WERI-Rb-1 (cell line): ENCODE measurements at places on chromosomes 12 and 14.

DNA sequence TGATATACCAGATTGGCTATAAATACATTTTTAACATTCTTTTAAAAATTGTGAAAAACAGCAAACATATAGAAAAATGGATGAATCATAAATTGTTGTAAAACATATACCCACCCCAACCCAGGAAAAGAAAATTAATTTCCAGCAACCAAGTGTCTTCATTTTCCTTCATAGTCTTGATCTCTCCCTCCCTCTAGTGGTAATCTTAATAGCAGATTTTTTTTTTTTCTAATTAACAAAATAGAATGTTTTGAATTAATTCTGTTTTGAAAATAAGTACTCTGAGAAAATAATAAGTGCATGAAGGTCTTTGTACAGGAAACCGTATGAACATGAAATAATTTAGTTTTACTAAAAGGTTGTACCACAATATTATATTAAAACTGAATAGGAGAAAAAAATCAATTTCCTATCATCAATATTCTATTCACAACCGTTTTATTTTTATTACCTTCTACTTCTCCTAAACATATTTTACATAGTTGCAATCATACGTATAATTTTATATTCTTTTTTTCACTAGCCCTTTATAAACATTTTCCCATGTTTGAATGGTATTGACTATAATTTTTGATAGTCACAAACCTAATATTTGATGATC lies 7.0 kb downstream of the ETNK1 start:
- DNase-seq: no peak

DNA sequence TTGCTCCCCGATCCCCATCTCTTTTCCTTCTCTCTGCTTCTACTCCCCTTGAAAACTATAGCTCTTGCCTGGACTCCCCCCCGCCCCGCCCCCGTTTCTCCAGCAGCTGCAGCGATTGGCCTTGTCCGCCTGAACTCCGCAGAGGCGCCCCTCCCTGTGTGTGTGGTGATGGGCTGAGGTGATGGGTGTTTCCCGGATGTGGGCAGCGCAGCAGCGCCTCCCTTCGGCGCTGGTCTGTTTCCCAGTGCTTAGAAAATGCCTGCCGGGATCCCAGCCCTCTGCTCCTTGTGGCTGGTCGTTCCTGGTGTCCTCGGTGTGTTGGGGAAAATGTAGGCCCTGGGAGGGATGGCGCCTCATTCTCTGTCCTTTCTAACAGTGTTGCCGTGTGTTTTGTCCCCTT lies 43.3 kb downstream of the GALNT8 start:
- DNase-seq: peak; percentile 61

- DNase-seq: peak; percentile 58
These were observed 15.8 kb upstream of the DTX1 start for GRCh38 chr12:113040722-113041171.

DNA sequence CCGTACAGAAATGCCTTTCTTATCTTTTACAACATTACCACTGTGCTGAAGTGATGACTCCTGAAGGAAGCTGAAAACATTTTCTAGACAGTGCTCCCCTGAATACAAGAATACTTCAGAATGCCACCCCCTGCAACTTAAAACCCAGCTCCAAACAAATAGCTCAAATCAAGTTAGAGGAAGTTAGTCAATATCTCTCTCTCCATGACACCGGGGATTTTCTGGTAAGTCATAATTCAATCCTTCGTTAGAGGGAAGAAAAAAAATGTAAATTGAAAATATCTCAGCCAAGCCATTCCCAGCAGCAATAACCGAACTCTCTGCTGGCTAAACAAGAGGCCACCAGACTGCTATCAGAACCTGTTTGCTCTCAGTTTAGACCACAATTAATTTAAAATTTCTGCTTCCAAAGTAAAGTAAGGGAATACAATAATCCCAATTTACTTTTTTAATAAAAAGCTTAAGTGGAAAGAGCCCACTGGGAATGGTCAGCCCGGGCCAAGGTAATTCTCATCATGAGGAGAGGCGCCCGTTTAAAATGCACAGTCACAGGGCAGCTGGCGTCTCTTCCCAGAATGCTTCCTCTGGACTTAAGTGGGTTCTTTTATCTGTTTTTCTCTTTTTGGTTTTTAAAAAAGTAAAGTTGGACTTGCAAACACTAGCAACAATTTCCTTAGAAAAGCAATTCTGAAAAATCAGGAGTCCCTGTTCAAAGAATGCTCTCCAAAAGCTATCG lies 710.1 kb upstream of the STXBP6 start:
- no peak for DNase-seq

DNA sequence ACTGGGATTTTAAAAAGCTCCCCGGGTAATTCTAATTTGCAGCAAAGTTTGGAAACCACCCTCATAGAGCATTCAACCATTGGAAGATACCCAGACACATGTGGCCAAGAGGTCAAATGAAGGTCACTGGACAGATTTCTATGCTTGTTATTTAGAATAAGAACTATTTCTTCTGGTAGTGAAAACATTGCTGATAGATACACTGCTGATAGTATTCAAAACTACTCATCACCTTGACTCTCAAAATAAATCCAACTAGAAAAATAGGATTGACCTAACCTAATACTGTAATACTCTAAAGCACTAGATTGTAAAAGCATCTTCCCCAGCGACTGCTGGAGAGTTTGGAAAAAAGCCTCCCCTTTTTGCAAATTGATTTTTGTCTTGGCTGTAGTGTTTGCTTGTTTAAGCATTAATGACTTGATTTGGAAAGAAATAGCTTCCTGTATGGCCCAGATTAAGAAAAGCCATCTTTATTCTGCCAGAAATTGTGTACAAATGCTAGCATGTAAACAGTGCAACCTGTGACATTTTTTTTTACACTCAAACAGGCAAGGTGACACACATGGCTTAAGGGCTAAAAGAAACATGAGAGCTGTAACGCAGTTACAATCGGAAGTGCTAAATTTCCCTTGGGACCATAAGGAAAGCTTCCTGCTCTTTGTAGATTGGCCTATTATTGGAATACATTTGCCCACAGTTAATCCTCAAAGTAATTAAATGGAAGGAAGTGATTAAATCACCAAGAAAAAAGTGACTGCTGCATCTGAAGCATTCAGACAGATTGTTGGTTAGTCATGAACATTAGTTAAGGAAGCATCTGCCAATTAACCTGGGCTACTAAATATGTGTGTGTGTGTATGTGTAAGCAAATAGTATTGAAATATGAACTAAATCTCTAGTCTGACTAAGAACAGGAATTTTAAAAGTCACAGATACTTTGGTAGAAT lies 356.5 kb upstream of the ATP2B1 start:
- peak; percentile 45 for DNase-seq

DNA sequence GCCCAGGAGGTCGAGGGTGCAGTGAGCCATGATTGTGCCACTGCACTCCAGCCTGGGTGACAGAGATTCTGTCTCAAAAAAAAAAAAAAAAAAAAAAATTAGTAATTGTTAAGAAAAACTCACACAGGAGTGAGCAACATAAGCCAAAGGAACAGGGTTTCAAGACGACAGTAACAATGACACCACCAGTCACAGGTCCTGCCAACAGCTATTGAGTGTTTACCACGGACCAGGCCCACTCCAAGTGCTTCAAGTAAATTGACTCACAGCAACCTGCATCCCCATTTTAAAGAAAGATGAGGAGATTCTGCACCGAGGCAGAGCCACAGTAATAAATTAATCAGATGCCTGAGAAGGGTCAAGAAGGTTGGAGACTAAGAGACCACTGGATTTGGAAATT lies 194.5 kb downstream of the DPF3 start:
- DNase-seq: no peak

- DNase-seq: peak; percentile 85
These were observed 188.7 kb downstream of the TTC8 start for GRCh38 chr14:89013098-89013504.

GRCh38 chr12:105235281-105235731 lies 668 bp downstream of the APPL2 start:
- no peak for DNase-seq

GRCh38 chr12:3225154-3225795 lies 148.1 kb downstream of the TSPAN9 start:
- peak; percentile 81 for DNase-seq

GRCh38 chr12:123943816-123944215 lies 28.8 kb downstream of the CCDC92 start:
- no peak for DNase-seq

GRCh38 chr12:12267742-12268200 lies 927 bp upstream of the LRP6 start:
- peak; percentile 44 for DNase-seq

- DNase-seq: no peak
These were observed 38.2 kb downstream of the TRAFD1 start for GRCh38 chr12:112163471-112163991.

DNA sequence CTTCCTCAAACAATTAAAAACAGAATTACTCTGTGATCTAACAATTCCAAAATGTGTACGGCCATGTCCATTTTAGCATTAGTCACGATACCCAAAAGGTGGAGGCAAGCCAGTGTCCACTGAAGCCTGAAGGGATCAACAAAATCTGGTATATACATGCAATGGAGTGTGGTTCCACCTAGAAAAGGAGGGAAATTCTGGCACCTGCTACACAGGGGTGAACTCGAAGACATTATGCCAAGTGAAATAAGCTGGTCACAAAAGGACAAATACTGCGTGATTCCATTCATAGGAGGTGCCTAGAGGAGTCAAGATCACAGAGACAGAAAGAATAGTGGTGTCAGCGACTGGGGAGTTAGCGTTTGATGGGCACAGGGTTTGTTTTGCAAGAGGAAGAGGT lies 331.4 kb downstream of the MED13L start:
- no peak for DNase-seq

DNA sequence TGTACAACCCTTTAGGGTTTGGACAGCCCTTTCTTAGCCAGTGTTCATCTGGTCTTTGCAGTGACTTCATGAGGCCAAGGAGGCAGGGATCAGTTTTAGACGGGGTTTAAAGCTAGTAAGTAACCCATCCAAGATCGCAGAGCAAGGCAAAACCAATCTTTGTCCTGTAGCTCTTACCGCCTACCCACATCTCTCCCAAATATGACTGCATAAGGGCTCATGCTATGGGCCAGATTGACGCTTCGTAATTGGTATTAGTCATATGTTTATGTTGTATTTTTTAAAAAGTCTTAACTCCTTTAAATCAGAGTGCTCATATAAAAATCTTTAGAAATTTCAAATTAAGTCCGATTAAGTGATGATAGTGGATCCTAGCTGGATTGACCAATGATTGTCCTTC lies 3.7 kb upstream of the CLMN start:
- DNase-seq: no peak

GRCh38 chr14:24843494-24843893 lies 206.5 kb downstream of the STXBP6 start:
- no peak for DNase-seq

- DNase-seq: no peak
These were observed 39.0 kb downstream of the DCAF4 start for GRCh38 chr14:72965249-72965648.

DNA sequence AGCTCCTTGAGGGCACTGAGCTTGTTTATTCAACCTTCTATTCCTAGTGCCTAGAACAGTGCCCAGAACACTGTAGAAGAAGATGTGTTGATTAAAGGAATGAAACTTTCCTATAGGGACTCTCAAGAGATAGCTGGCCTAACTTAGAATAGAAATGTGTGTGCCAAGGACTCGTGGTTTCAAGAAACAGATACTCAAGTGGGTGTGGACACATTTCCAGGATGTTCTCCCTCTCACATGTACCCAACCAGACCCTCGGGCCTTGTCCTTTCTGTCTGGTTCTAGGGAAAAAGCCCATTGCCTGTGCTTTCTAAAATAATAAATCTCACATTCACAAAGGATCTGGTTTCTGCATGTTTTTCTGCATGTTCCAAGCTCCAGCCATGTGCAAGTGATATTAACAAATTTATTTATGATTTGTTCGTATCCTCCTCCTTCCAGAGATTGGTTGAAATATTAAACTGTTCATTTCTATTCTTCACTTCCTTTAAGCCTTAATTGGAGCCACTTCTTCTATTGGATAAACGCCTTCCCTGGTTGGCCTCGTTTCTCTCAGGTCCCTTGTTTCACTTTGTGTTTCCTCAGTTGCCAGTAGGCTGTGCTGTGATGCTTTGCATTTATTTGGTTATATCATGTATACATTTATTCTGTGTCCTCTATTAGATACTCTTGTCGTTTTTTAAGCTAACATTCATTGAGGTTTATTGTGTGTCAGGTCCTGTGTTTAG lies 89.8 kb downstream of the CRADD start:
- no peak for DNase-seq

GRCh38 chr12:47711448-47711847 lies 5.6 kb upstream of the RPAP3 start:
- DNase-seq: no peak

DNA sequence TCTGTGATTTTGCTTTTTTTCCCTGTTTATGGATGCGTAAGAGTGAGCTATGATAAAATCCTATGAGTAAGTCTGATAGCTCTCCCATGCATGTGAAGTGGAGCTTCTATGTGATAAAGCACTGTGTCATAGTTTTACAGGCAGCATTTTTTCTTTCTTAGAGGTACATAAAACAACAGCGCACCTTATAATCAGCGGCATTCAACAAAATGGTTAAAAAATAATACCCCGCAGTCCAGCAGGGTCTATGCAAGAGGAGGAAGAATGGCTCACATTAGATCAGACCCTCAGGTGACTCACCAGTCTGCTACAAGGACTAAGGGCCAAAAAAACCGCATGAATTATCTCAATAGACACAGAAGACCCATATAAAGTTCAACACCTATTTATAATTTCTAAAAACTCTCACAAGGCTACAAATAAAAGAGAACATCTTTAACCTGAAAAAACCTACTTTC lies 33.0 kb upstream of the TMEM179 start:
- no peak for DNase-seq

DNA sequence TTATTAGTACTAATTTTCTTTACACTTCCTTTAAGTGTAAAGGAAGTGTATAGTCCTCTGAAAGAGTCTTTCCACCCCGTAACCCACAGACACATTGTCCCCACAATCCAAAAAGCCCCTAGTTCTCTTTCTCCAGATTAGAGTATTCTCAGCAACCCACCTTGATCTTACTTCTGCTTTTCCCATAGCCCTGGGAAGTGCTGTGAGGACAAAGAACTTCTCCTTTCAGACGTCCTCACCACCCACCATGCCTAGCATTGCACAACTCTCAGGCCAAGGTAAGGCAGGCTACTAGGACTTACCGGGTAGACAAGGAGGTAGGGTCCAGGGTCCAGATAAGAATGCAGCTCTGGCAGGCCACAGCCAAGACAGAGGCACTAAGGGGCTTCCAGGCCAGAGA lies 7.4 kb downstream of the AAAS start:
- no peak for DNase-seq

GRCh38 chr12:19760611-19761010 lies 321.3 kb downstream of the AEBP2 start:
- no peak for DNase-seq
